Activated T-cell treated with anti-CD3 and anti-CD28 coated beads, Interleukin-2, amount 50 U/mL, for 4 hours (primary cell): ENCODE measurements at places on chromosomes 7 and 10.

DNA sequence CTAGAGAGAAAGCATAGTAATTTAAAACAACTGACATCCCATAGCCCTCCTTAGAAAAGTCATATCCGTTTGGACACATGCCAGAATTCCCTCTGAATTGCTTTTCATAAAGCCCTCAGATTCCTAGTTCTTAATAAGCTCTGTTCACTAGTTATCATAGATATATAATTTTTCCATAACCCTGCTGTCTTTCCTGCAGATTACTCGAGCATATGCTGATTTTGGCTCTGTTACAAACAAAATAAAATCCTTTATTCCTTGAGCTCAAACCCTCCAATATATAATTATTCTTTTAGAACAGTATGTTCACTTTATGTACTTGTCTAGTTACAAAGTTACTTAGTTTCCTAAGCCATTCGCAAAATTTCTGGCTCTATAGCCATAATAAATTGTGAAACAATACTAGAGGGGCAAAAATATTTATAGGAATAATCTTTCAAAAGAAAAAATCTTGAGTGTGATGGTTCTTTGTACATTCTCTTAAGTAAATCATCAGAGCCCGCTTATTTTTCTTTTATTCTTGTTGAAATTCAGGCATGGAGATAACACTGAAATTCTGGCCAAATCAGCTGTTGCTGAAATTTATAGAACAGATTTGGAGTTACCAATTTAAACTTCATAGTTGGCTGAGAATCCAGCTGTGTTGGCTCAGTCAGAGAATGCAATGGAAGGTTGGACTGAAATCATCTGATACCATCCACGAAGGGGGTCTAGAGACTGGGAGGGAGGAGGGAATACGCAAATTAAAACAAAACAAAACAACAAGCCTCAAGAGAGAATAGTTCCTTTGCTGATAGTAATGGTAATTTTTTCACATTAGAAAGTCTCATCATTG is 146.1 kb upstream of the TMEM196 start:
- DNase-seq = no peak

- no peak for DNase-seq
Observed at GRCh38 chr7:98982686-98983085, 104.4 kb downstream of the TRRAP start.

- DNase-seq = no peak
Observed at GRCh38 chr10:71990706-71991269, 26.6 kb downstream of the CHST3 start.

GRCh38 chr10:126073606-126074005 is 177.2 kb downstream of the FANK1 start:
- DNase-seq = no peak

DNA sequence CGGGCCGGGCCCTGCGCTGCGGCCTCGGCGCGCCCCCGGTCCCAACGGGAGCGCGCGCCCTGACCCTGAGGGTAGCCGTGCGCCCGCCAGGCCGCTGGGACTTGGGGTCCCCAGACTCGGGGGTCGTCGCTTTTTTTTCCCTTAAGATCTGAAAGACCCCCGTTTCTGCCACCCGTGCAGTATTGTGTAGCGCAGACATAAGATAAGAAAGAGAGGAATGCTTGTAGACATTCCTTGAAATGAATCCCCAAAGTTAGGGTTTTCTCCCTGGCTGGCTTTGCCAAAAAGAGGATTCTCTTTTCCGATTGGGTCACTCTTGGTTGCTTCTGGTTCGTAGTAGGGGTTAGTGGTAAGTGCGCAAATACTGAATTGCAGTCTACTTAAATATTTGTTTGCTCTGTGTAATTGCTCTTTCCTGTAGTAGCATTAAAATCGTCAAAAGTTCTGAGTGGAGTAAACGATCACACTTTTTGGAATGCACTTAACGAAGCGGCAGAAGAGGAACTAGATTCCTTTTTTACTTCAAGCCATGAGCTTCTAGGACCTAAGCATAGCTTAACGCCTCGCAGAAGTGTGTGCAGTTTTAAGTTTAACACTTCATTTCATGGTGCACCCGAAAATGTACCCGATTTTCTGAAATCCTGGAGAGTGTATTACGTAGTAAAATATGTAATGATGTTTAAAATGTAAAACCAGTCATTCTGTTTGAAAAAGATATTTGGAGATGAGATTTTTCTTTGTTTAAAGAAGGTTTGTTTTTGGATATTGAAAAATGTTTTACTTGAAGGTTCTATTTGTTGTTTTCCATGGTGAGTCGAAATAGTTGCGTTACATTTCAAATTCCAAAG is 1.3 kb downstream of the CUL1 start:
- DNase-seq = no peak

DNA sequence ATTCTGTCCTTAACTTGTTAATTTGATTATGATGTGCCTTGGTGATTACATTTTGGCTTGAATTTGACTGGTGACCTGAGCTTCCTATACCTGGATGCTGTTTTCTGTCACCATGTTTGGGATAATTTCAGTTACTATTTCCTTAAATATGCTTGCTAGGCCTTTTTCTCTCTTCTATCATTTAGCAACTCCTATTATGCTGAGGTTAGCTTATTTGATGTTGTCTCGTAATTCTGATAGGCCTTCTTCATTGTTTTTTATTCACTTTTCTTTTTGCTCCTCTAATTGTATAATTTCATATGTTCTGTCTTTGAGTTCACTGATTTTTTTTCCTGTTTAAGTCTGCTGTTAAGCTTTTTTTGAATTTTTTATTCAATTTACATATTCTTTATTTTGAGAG is 184.9 kb downstream of the ITGB1 start:
- DNase-seq = no peak
